ENCODE measurements at places on chromosomes 3 and 15. TPM values are rescaled to one million over a fixed set of nuclear protein-coding genes. Genes with fewer than 3 reads are reported as not detected.

STX19 gene
- total RNA-seq = not detected

FAM107A gene
- not detected for total RNA-seq

ATP6V1A gene
- 36.5 TPM for total RNA-seq

ZPLD1 gene
- total RNA-seq = not detected

GOLGA8T gene
- 1.5 TPM for total RNA-seq

IQCF5 gene
- total RNA-seq = not detected

HCN4 gene
- not detected for total RNA-seq

DUOXA2 gene
- not detected for total RNA-seq

SAMMSON gene
- total RNA-seq = not detected

SPINK8 gene
- not detected for total RNA-seq

KIF9 gene
- 4.5 TPM for total RNA-seq

FETUB gene
- total RNA-seq = not detected

GRCh38 chr3:183825456-183826161 lies at the start of gene MAP6D1:
Gene MAP6D1 (minus strand): TSS chr3:183825577. CDS start chr3:183825547, 30 bp downstream.
- H3K27me3 ChIP-seq = peaks cover 5% of the 10 kb centered on the region
- DNase-seq = peak; percentile 68
- H3K4me1 ChIP-seq = peaks cover 8% of the 10 kb centered on the region
- peak within 1 kb of the TSS; percentile 69 for H3K4me3 ChIP-seq
- H3K36me3 ChIP-seq = peaks cover 2% of the 10 kb centered on the region
- H3K27ac ChIP-seq = no peak within 1 kb of the TSS

DNA sequence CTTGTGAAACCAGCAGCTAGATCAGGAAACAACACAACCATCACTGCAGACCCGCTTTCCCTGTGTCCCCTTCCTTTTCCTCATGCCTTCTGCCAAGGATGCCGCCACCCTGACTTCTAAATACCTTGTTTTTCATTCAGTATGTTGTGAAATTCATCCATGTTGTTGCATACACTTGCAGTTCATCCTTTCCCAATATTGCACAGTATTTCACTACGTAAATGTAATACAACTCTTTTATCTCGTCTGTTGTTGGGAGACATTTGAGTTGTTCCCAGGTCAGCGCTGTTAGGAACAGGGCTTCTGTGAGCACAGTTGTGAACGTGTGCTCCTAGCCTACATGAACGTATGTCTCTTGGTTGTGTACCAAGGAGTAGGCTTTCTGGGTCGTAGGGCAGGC lies 24.2 kb downstream of the TLNRD1 start:
- no peak overlapping the region for H3K4me3 ChIP-seq
- DNase-seq = no peak
- H3K27ac ChIP-seq = no peak overlapping the region
- peaks cover 2% of the 10 kb centered on the region for H3K27me3 ChIP-seq
- peaks cover 19% of the 10 kb centered on the region for H3K4me1 ChIP-seq

- H3K4me1 ChIP-seq = peaks cover 4% of the 10 kb centered on the region
- H3K27me3 ChIP-seq = no peaks in the 10 kb centered on the region
- H3K27ac ChIP-seq = no peak overlapping the region
Measured at GRCh38 chr15:69434238-69434637, 18.4 kb upstream of the RPLP1 start.

DNA sequence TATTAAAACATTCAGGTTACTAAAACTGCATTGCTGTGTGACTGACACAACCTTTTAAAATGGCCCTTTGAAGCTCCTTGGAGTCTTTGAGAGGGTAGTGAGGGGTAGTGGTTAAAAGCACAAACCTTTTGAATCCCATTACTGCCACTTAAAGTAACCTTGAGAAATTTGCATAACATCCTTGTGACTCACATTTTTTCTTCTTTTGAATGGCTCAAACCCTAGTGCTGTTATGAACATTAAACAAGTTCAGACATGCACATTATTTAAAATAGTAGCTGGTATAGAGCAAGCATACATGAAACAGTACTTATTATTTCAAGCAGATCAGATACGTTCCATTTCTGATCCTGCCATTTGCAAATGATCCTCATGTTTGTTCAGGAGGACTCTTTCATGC lies 3.7 kb upstream of the CLDN1 start:
- H3K27me3 ChIP-seq = peaks cover 40% of the 10 kb centered on the region
- DNase-seq = no peak
- no peaks in the 10 kb centered on the region for H3K36me3 ChIP-seq
- no peak overlapping the region for H3K27ac ChIP-seq

- H3K27me3 ChIP-seq = no peaks in the 10 kb centered on the region
- H3K4me1 ChIP-seq = peaks cover 25% of the 10 kb centered on the region
- H3K36me3 ChIP-seq = peaks cover 33% of the 10 kb centered on the region
- DNase-seq = no peak
- H3K4me3 ChIP-seq = no peak overlapping the region
- H3K27ac ChIP-seq = no peak overlapping the region
Measured at GRCh38 chr15:82533801-82534200, 6.5 kb downstream of the RPS17 start.

- no peak overlapping the region for H3K4me3 ChIP-seq
- no peak for DNase-seq
- no peak overlapping the region for H3K27ac ChIP-seq
- no peaks in the 10 kb centered on the region for H3K4me1 ChIP-seq
Measured at GRCh38 chr3:14482271-14482721, 57.8 kb downstream of the GRIP2 start.

DNA sequence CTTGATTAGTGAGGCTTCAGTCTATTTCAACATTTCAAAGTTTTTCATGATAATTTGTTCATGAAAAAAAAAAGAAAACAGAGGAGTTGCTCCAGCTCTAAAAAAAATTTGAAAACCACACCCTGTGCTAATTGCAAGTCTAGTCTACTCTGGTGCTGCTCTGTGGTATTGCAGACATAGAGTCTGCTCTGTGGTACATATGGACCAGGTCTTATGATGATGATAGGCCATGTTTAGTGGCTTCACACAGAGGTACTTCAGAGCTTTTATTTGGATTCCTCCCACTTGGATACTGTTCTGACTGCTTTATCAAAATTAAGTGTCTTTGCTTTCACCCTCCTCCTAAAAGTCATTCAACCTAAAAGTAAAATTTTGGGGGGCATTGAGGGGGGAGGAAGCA lies 160.8 kb downstream of the ALCAM start:
- no peaks in the 10 kb centered on the region for H3K27me3 ChIP-seq
- no peak overlapping the region for H3K27ac ChIP-seq
- H3K36me3 ChIP-seq = no peaks in the 10 kb centered on the region

DNA sequence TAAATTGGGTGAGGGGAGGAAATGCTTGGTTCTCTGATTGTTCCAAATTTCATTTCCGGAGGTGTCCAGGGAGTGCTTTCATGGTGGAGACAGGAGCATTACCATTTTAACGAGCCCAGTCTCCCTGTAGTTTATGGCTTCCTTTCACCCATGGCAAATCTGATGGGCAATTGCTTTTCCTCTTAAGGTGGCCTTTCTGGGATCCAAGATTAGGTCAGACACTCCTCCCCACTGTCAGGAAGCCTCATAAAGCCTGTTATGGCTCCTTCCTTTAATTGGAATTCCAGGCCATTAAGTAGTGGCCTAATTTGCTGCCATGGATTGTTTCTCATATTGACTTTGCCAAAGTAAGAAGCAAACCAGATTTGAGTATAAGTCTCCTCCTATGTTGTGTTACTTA lies 157.8 kb downstream of the PDCD6IP start:
- H3K27me3 ChIP-seq = peaks cover 4% of the 10 kb centered on the region
- no peaks in the 10 kb centered on the region for H3K36me3 ChIP-seq
- DNase-seq = no peak
- H3K4me3 ChIP-seq = no peak overlapping the region
- no peak overlapping the region for H3K27ac ChIP-seq

- peaks cover 45% of the 10 kb centered on the region for H3K36me3 ChIP-seq
- H3K4me3 ChIP-seq = no peak overlapping the region
- H3K27ac ChIP-seq = no peak overlapping the region
- DNase-seq = no peak
Measured at GRCh38 chr3:136632625-136633081, 119.5 kb downstream of the STAG1 start.

- DNase-seq = no peak
Measured at GRCh38 chr3:142651711-142652110, 55.5 kb downstream of the PLS1 start.

DNA sequence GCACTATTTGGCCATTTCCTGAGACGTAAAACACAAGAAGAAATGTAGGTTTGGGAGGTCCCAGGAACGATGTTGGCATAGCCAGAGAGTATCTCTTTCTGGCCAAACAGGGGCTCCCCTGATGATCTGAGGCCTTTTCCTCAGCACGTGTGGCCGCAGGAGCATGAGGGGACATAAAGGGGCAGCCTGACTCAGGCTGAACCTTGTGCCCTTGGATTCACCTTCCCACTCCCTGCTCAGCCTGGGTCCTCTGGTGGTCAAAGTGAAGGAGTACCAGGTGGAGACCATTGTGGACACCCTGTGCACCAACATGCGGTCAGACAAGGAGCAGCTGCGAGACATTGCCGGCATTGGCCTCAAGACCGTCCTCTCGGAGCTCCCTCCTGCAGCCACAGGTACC lies 10.6 kb downstream of the CAND2 start:
- no peak overlapping the region for H3K27ac ChIP-seq
- no peak for DNase-seq
- no peak overlapping the region for H3K4me3 ChIP-seq
- H3K36me3 ChIP-seq = no peaks in the 10 kb centered on the region
- H3K27me3 ChIP-seq = peaks cover 6% of the 10 kb centered on the region

DNA sequence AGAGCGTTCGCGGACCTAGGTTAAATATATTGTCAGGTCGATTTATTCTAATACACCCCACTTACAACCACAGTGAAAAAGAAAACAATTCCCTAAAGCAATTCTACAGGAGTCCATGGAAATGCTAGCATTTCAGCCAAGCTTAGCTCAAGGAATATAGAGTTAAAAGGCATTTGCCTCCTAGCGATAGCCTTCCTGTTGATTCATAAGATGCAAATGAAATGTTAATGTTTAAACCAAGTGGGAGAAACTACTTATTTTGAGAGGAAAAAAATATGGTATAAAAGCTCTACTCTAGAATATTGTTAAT lies 1.7 kb upstream of the ALCAM start:
- H3K4me3 ChIP-seq = peak overlapping the region; percentile 6
- no peak overlapping the region for H3K27ac ChIP-seq
- peaks cover 23% of the 10 kb centered on the region for H3K27me3 ChIP-seq
- DNase-seq = no peak
- no peaks in the 10 kb centered on the region for H3K36me3 ChIP-seq

GRCh38 chr3:23611737-23612295 lies 193.9 kb upstream of the UBE2E1 start:
- H3K36me3 ChIP-seq = peaks cover 2% of the 10 kb centered on the region
- H3K4me1 ChIP-seq = peaks cover 2% of the 10 kb centered on the region
- peaks cover 9% of the 10 kb centered on the region for H3K27me3 ChIP-seq
- H3K4me3 ChIP-seq = no peak overlapping the region
- DNase-seq = no peak
- no peak overlapping the region for H3K27ac ChIP-seq

DNA sequence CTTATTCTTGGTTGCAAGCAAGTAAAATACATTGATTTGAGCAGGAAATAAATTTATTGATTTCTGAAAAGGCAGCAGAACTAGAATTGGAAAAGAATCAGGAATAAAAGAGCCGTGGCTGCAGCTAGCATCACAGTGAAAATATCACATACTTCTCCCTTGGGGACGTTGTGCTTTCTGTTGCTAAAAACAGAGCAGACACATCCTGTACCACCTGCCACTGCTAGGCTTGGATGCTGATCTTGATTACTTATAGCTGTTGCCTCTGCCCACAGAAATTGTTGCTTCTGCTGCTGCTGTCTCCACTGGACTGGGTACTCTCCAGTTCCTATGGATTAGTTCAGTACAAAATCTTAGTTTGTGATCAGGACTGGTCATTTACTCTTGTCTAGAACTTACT lies 283.8 kb downstream of the C3orf38 start:
- no peaks in the 10 kb centered on the region for H3K36me3 ChIP-seq
- no peaks in the 10 kb centered on the region for H3K27me3 ChIP-seq
- no peaks in the 10 kb centered on the region for H3K4me1 ChIP-seq
- no peak for DNase-seq
- H3K27ac ChIP-seq = no peak overlapping the region

DNA sequence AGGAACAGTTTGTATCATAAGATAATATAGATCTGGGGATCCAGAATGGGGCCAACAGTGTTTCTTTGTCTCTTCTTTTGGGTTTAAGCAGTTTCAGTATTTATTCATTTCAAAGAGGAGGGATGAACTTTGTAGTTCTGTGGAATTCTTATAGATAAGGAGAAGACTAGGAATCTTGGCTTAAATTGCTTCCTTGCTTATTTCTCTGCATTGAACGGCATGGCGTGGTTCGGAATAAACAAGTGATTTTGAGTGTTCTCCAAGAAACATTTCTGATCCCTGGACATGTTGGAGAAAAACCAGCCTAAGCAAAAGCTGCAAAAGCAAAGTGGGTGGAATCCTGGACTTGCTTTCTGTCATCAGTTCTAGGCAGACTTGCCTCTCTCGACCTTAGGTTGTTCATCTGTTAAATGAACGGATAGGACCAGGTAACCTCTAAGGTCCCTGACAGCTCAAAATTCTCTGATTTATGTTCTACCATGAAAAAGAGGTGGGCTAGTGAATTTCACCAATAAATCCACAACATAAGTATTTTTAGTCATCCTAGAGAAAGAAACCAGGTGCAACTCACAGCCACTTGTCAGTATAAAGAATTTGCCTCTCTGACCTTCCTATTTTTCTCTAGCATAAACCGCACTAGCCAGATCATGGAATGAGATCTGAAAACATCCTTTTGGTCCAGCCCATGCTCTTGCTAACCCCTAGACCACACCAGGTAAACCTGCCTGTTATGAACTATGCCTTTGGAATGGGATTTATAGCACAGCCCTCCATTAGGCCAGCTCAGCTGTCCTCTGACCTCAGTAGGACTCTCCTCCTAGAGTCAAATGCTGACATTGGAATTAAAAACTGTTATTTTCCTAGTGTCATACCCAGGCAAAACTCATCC lies 78.8 kb downstream of the CLDN11 start:
- no peak overlapping the region for H3K27ac ChIP-seq
- no peak overlapping the region for H3K4me3 ChIP-seq
- H3K4me1 ChIP-seq = no peaks in the 10 kb centered on the region
- no peak for DNase-seq

- H3K4me1 ChIP-seq = no peaks in the 10 kb centered on the region
- no peak for DNase-seq
- H3K27me3 ChIP-seq = peaks cover 2% of the 10 kb centered on the region
- no peaks in the 10 kb centered on the region for H3K36me3 ChIP-seq
Measured at GRCh38 chr3:81965696-81966095, 204.3 kb upstream of the GBE1 start.

GRCh38 chr15:35023804-35024203 lies 35.7 kb upstream of the ZNF770 start:
- no peak for DNase-seq
- H3K4me1 ChIP-seq = peaks cover 3% of the 10 kb centered on the region
- no peak overlapping the region for H3K27ac ChIP-seq
- H3K36me3 ChIP-seq = no peaks in the 10 kb centered on the region

GRCh38 chr3:40997711-40998519 lies 201.4 kb upstream of the CTNNB1 start:
- H3K36me3 ChIP-seq = no peaks in the 10 kb centered on the region
- H3K27ac ChIP-seq = no peak overlapping the region
- no peak overlapping the region for H3K4me3 ChIP-seq
- H3K4me1 ChIP-seq = no peaks in the 10 kb centered on the region

DNA sequence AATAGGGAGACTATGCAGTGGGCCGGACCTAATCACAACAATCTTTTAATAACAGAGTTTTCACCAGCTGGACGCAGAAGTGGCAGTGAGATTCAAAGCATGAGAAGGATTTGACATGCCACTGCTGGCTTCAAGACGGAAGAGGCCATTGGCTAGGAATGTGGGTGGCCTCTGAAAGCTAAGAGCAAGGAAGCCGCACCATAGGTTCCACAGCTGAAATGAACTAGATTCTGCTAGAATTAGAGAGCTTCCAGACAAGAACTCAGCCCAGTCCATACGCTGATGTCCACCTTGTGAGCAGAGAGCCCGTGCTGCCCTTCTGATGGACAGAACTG lies 6.9 kb upstream of the NCBP2 start:
- no peak overlapping the region for H3K27ac ChIP-seq
- H3K4me1 ChIP-seq = peaks cover 3% of the 10 kb centered on the region
- DNase-seq = no peak
- H3K36me3 ChIP-seq = no peaks in the 10 kb centered on the region
- peaks cover 8% of the 10 kb centered on the region for H3K27me3 ChIP-seq

Measured in activated naive CD8-positive, alpha-beta T cell treated with anti-CD3 and anti-CD28 coated beads, Interleukin-2, amount 10 ng/mL, durations not matched to agents 7 days and 5 days (primary cell).